ENCODE measurements at places on chromosomes 4 and X. TPM values are rescaled to one million over a fixed set of nuclear protein-coding genes. Genes with fewer than 3 reads are reported as not detected.

DNA sequence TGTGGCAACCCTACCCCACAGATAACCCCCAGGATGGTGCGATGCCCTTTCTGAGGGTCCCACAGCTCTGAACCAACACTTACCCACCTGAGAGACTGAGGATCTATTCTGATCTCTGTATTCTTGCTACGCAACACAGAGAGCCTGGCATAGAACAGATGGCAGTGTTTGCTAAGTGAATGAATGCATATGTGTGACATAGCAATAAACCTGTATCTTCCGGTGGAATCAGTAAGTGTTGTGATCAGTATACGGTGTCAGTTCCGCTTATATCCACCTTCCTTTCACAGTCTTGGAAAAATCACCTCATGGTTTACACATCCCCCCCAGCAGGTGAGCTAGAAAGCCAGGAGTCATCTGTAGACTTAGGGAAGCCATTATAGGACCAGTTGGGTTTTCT lies 5.9 kb upstream of the HSD17B10 start:
- H3K4me1 ChIP-seq: peaks cover under 1% of the 10 kb centered on the region
- no peaks in the 10 kb centered on the region for H3K36me3 ChIP-seq
- no peak overlapping the region for H3K4me3 ChIP-seq
- H3K27me3 ChIP-seq: no peaks in the 10 kb centered on the region
- DNase-seq: no peak

DNA sequence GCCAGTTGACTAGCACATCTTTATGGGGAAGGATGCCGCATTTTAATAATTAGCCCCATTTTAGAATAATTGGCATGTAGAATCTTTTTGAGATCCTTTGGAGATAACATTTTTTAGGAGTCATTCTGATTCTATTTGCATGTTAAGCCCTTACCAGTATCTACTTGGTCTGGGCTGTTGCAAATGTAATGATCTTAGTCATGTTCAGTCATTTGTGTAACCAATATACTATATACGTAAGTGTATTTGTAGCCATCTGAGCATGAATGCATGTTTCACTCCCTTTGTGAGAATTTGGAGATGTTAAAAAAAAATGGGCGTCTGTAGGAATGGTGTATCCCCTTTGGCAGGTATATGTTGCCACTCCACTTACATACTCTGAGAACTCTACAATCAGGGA lies 119.1 kb downstream of the TEX13A start:
- H3K36me3 ChIP-seq: no peaks in the 10 kb centered on the region
- H3K27me3 ChIP-seq: no peaks in the 10 kb centered on the region
- no peaks in the 10 kb centered on the region for H3K4me1 ChIP-seq
- H3K4me3 ChIP-seq: no peak overlapping the region
- no peak overlapping the region for H3K27ac ChIP-seq
- DNase-seq: no peak

DNA sequence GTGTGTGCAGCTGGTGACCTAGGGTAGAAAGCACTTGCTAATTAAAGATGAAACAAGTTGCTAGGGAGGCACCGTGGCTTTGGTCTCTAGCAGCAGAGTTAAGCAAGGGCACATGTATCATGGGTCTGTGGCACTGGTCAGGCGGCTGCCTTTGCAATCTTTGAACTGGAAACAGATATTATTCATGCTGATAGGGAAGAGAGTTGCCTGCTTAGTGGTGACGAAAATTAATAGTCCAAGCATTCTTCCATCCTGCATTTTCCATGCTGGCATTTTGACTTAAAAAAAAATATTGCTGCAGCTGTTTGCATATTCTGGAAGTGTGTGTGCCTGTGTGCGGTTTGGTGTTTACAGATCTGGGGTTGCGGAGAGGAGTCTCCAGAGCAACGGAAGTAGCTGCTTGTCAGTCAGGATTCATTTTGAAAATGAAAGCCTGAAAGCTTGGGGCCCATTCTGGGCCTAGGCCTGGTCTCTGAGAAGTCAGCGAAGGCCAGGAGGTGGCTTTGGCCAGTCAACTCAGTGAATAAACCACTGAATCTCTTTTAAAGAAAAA lies 2.3 kb upstream of the SOWAHD start:
- H3K36me3 ChIP-seq: no peaks in the 10 kb centered on the region
- no peak for DNase-seq
- no peaks in the 10 kb centered on the region for H3K4me1 ChIP-seq

- no peaks in the 10 kb centered on the region for H3K4me1 ChIP-seq
- no peaks in the 10 kb centered on the region for H3K36me3 ChIP-seq
- H3K27me3 ChIP-seq: no peaks in the 10 kb centered on the region
These were observed 2733.7 kb downstream of the PCDH7 start for GRCh38 chr4:33453916-33454315.

GRCh38 chr4:107379054-107379869 lies 340.8 kb downstream of the PAPSS1 start:
- 0 out of 2 replicates have a peak, but pooled peaks cover 3% of the 10 kb centered on the region for H3K4me1 ChIP-seq
- no peaks in the 10 kb centered on the region for H3K27me3 ChIP-seq
- H3K4me3 ChIP-seq: no peak overlapping the region
- no peak for DNase-seq

GRCh38 chrX:119121341-119121740 lies 6.3 kb downstream of the KIAA1210 start:
- DNase-seq: no peak
- H3K4me1 ChIP-seq: no peaks in the 10 kb centered on the region
- H3K4me3 ChIP-seq: no peak overlapping the region
- H3K36me3 ChIP-seq: no peaks in the 10 kb centered on the region
- H3K27me3 ChIP-seq: no peaks in the 10 kb centered on the region

Gene SGCB
- total RNA-seq: 6.5 TPM

Gene PRKG2
- total RNA-seq: 3.2 TPM

- DNase-seq: no peak
- no peaks in the 10 kb centered on the region for H3K36me3 ChIP-seq
- H3K4me1 ChIP-seq: no peaks in the 10 kb centered on the region
- H3K27ac ChIP-seq: no peak overlapping the region
These were observed 828.3 kb downstream of the TECRL start for GRCh38 chr4:63580796-63581475.

- no peak overlapping the region for H3K4me3 ChIP-seq
- DNase-seq: no peak
- no peaks in the 10 kb centered on the region for H3K4me1 ChIP-seq
- H3K27ac ChIP-seq: no peak overlapping the region
- H3K36me3 ChIP-seq: no peaks in the 10 kb centered on the region
- H3K27me3 ChIP-seq: no peaks in the 10 kb centered on the region
These were observed 1040.3 kb upstream of the PCDH10 start for GRCh38 chr4:132108784-132109183.

GRCh38 chrX:150767475-150768131 lies 74.4 kb downstream of the MTMR1 start:
- H3K27me3 ChIP-seq: no peaks in the 10 kb centered on the region
- no peak overlapping the region for H3K27ac ChIP-seq
- no peak for DNase-seq
- no peaks in the 10 kb centered on the region for H3K36me3 ChIP-seq
- no peak overlapping the region for H3K4me3 ChIP-seq
- H3K4me1 ChIP-seq: no peaks in the 10 kb centered on the region

Gene FGF13
- total RNA-seq: 7.1 TPM

GRCh38 chr4:48472794-48473193 lies 10.3 kb upstream of the SLC10A4 start:
- no peak overlapping the region for H3K27ac ChIP-seq
- no peak overlapping the region for H3K4me3 ChIP-seq
- H3K36me3 ChIP-seq: no peaks in the 10 kb centered on the region
- H3K4me1 ChIP-seq: no peaks in the 10 kb centered on the region
- no peak for DNase-seq
- no peaks in the 10 kb centered on the region for H3K27me3 ChIP-seq

DNA sequence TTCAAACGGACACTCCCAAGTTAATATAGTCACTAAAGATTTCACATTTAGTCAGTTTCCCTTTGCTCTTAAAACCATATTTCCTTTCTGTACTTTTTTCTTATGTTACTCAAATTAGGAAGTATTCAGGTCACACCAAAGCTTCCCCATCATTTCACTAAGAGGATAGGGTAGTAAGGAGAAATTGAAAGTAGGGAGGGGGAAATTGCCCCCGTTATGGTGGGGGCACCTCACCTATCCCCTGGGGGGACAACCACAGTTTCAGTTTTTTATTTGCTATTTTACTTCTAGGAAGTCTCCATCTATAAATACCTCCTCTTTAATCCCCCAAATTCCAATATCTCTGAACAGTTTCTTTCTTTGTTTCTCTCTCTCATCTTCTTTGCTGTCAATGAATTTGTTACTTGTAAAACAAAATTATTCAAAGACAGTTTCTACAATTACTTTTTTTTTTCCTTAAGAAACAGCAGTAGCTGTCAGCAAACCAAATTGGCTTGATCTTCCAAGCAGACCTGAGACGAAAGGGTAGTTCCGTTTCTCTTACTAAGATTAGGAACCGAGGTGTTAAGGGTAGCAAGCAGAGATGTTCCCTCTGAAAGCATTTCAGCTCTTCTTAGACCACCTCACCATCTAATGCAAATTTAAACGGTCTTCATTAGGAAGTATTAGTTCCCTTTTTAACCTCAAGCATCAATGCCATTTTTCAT lies 160.2 kb upstream of the KLF3 start:
- H3K36me3 ChIP-seq: no peaks in the 10 kb centered on the region
- no peaks in the 10 kb centered on the region for H3K27me3 ChIP-seq
- no peak for DNase-seq
- no peak overlapping the region for H3K27ac ChIP-seq
- no peaks in the 10 kb centered on the region for H3K4me1 ChIP-seq
- H3K4me3 ChIP-seq: no peak overlapping the region

- H3K27ac ChIP-seq: no peak overlapping the region
- no peaks in the 10 kb centered on the region for H3K4me1 ChIP-seq
- H3K4me3 ChIP-seq: no peak overlapping the region
- DNase-seq: no peak
- H3K27me3 ChIP-seq: no peaks in the 10 kb centered on the region
These were observed 10.0 kb downstream of the QRFPR start for GRCh38 chr4:121370729-121371325.

DNA sequence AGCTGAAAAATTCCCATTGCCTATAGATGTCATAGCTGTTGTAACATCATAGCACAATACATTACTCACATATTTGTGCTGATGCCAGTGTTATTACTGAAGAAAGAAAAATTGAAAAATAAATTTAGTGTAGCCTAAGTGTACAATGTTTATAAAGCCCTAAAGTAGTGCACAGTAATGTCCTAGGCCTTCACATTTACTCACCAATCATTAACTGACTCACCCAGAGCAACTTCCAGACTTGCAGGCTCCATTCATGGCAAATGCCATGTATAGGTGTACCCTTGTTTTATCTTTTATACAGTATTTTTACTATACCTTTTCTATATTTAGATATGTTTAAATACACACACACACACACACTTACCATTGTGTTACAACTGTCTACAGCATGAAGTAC lies 265.4 kb upstream of the MAGEB18 start:
- DNase-seq: no peak
- no peaks in the 10 kb centered on the region for H3K4me1 ChIP-seq
- no peak overlapping the region for H3K27ac ChIP-seq
- no peak overlapping the region for H3K4me3 ChIP-seq
- no peaks in the 10 kb centered on the region for H3K36me3 ChIP-seq

Gene CSN1S1
- total RNA-seq: not detected

DNA sequence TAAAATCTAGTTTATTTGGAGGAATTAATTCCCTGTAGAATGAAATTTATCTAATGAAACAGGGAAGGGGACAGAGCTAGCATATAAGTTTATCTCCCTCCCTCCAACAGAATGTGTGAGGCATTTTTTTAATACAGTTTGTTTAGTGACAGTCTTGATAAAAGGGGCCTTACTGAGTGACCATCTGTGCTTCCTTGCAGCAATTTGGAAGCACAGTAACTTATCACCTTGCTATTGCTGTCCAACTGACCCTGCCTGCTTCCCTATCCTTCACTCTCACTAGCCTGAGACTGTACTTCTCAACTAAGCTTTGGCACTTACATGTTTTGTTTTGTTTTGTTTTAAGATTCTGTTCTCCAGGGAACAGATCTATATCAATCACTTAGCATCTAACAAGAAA lies 31.1 kb upstream of the KCTD8 start:
- H3K27ac ChIP-seq: no peak overlapping the region
- H3K27me3 ChIP-seq: no peaks in the 10 kb centered on the region
- H3K36me3 ChIP-seq: no peaks in the 10 kb centered on the region
- no peak overlapping the region for H3K4me3 ChIP-seq

- no peak overlapping the region for H3K4me3 ChIP-seq
- no peaks in the 10 kb centered on the region for H3K27me3 ChIP-seq
- H3K36me3 ChIP-seq: no peaks in the 10 kb centered on the region
- peaks cover 11% of the 10 kb centered on the region for H3K4me1 ChIP-seq
- DNase-seq: peak; percentile 49
These were observed 39.7 kb downstream of the CLDN2 start for GRCh38 chrX:106959901-106960300.

Gene FAM9C
- not detected for total RNA-seq

All from Caco-2 (cell line).